ENCODE measurements at places on chromosomes 6 and 20.

- no peak for DNase-seq
These were observed 30.4 kb downstream of the TRMT6 start for GRCh38 chr20:5919626-5920544.

GRCh38 chr6:115592025-115592424, 468.7 kb downstream of the FRK start:
- DNase-seq = no peak

GRCh38 chr20:57702521-57702920, 7.3 kb downstream of the PMEPA1 start:
- DNase-seq = no peak

GRCh38 chr20:38843346-38843745, 37.8 kb downstream of the PPP1R16B start:
- DNase-seq = no peak

- peak; percentile 67 for DNase-seq
These were observed 38.6 kb upstream of the GGTLC1 start for GRCh38 chr20:24027229-24027628.

- no peak for DNase-seq
These were observed 38.5 kb downstream of the DLGAP4 start for GRCh38 chr20:36344517-36345132.

DNA sequence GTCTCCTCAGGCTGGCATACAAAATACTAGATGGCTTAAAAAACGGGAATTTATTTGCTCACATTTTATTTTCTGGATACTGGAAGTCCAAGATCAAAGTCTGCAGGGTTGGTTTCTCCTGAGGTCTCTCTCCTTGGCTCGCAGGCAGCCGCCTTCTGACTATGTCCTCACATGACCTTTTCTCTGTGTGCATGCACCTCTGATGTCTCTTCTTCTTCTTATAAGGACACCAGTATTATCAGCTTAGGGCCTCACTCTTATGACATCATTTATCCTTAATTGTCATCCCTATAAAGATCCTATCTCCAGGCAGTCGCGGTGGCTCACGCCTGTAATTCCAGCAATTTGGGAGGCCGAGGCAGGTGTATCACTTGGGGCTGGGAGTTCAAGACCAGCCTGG, 9.3 kb upstream of the TRIM27 start:
- no peak for DNase-seq

DNA sequence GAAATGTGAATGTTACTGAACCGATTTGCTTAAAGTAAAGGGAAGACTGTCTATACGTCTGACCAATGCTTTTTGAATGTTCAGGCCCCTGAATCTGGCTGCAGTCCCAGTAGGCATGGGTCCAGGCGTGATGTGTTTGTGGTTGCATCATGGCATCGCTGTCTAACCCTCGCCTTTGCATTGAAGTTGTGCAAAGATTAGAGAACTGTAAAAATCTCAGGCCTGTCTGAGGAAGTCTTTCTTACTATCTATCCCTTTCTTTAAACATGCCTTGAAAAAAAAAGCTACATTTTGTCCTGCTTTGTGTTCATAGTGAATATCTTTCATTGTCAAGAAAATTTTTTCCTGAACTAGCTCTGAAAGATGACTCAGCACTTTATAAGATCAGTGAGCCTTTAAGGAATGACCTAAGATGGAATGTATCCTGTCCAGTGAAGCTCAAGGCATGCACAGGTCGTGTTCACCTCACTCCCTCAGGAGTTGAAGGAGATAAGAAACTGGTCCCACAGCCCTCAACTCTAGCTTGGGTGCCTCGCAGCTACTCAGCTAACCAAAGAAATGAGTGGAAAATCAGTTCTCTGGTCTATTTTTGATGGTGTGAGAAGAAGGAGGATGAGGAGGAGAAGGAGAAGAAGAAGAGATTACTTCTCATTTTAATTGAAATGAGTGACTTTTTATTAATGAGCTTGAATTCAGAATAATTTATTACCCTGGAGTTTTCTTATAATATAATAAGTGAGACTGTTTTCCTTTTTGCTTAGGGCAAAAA, 48.6 kb downstream of the TPD52L1 start:
- no peak for DNase-seq

DNA sequence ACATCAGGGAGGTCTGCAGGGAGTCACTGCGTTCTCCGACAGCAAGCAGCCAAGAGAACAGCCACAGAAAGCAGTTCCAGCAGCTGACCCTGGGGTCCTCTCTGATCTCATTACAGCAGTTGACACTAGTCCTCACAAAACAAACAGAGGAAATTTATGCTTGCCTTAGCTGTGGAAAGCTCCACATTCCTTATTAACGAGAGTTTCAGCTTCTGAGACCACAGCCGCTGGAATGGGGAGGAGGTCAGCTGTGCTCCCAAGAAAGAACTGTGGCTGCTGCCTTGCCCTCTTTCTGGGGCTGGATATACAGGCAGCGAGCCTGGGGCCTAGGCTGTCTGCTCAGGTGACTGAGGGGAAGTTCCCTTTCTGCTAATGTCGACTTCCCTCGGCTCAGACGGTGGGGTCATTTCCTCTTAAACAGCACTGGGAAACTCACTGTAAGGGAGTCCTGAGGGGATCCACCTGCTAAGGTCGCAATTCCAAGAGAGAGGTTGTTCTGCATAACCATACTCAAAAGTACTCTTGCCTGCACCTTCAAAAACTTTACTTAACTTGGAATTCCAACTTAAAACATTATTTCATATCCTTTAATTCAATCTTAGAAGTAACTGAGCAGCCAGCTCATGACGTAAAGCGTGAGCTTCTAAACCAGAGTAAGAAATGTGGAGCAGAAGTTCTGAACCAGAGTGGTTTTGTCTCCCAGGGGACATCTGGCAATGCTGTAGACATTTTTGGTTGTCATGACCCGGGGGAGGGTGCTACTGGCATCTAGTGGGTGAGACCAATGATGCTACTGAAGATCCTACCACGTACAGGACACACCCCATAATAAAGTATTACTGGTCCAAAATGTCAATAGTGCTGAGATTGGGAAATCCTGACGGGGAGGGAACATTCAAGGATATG, 80.3 kb downstream of the BACH2 start:
- DNase-seq = no peak

DNA sequence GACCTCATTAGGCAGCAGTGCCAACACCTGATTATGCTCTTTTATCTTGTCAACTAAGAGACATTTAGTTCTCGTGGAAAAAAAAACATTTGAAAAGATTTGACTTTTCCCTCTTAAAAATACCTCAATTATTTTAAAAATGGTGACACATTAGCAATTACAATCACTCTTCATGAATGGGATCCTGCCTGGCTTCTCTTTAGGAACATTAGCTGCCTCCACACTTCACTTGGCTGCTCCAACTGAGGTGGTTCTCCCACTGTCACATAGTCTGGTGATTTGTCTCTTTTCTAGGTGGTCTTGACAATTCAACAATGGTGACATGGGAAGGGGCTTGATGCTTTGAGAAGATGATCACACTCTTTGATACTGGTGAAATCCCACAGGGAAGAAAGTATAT, 26.2 kb upstream of the SLC35F1 start:
- DNase-seq = no peak

GRCh38 chr6:105075210-105075609, 104.6 kb downstream of the POPDC3 start:
- no peak for DNase-seq

DNA sequence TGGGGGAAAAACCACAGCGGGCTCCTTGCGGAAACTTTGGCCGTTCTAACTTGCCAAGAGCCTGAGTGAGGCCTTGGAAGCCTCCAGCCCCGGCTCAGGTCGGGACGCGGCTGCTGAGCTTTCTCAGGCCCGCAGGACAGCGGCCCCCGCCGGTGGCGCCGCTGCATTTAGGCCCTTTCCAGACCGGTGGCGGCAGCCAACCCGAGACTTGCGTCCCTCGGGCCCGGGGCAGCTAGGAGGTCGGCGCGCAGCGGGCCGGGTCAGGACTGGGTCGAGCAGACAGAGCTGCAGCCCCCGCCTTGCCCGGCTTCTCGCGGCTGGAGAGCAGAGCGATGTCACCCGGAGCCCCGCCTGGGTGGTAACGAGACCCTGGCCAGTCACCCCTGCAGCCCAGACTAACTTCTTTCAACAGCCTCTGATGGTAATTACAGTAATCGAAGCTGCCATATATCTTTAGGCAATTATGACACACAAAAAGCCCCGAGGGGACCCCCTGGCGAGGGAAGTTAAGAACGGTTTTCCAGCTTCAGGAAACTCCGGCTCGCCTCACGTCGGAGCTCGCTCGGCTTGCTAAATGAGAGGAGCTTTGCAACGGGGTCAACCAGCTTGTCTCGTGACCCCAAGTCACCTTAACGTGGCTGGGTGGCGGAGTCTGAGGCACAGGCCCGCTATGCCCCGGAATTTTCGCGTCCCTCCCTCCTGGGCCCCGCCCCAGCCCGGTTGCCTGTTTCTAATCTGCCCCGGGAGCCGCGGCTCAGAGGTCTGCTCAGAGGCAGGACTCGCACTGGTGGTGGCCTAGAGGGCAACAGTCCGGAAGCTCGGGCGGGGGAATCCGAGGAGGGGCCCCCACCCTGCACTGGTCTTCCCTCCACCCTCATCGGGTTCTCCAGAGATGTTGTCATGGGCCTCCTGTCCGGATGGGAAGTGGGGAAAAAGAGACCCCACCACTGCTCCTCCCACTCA, 3.0 kb downstream of the NR2E1 start:
- no peak for DNase-seq

DNA sequence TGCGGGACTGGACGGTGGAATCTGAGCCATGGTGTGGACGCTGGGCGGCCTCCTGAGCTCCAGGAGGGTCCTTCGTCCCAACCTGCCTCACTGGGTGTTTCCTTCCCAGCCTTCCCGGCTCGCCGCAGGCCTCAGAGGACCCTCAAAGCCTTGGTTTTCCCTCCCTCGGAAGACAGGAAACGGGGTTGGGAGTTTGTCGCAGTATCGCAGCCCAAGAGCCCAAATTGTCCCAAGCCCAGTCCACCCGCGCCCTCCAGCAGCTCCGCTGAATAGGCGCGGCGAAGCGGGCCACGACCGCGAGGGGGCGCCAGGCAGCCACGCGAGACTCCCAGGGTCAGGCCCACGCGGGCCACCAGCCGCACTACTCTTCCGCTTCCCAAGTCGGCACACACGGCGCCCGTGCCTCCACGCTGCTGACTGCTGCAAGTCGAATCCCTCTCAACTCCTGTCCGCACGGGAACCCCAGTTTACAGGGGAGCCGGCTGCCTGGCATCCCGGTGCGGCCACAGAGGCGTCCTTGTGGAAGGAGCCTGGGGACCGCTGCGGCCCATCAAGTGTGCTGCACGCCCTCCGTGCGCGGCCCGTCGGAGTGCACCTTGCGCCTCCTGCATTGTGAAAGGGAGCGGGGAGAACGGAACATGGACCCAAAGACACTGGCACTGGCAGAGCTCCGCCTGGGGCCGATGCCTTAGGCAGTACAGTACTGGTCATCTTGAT, 40.4 kb upstream of the HMGA1 start:
- peak; percentile 81 for DNase-seq

DNA sequence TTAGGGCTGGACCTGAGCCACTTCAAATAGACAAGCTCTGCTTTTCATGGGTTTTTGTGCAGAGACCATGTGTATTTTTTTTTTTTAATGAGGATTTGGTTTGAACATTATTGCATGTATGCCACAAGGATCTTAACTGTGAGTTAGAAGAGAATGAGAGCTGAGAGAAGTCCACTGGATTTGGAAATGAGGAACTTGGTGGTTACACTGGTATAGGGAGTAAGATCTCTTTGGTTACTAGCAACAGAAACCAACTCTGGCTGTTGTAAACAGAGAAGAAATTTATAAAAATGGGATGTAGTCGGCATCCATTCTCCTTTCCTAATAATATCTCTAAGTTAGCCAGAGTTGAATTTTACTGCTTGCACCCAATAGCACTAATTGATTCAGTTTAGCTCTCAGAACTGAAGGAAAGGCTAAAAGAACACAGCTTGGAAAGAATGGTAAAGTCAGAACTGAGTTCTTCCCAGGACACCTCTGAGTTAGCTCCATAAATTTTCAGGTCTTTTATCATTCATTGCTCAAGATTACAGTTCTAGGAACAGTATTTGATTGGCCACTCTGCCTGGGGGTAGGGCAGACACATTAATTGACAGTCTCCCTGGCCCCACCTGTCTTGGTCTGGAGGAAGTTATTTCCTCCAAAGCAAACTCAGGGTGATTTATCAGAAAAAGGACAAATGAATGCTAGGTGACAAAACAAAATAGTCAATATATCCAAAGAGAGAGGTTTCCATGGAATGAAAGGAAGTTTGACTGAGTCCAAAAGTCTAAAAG, 3.9 kb upstream of the WFDC2 start:
- DNase-seq = no peak
